ENCODE measurements at places on chromosomes 13 and 19. TPM values are rescaled to one million over a fixed set of nuclear protein-coding genes. Genes with fewer than 3 reads are reported as not detected.

OXGR1 gene
- total RNA-seq, result 3.9 TPM

TEX29 gene
- total RNA-seq, result 0.62 TPM

SPINT2 gene
- 243 TPM for total RNA-seq

TTC9B gene
- total RNA-seq, result 0.48 TPM

LPAR2 gene
- 56.5 TPM for total RNA-seq

METTL21C gene
- total RNA-seq, result not detected

ZNF284 gene
- 5.2 TPM for total RNA-seq

ELANE gene
- not detected for total RNA-seq

GPR180 gene
- 6.6 TPM for total RNA-seq

ZNF486 gene
- 15.3 TPM for total RNA-seq

TUBB4A gene
- total RNA-seq, result 6.8 TPM

VSTM1 gene
- total RNA-seq, result not detected

TTYH1 gene
- 50.7 TPM for total RNA-seq

ZGLP1 gene
- 5.5 TPM for total RNA-seq

- no peak for DNase-seq
These were observed 104.7 kb downstream of the UBL3 start for GRCh38 chr13:29745704-29746103.

DNA sequence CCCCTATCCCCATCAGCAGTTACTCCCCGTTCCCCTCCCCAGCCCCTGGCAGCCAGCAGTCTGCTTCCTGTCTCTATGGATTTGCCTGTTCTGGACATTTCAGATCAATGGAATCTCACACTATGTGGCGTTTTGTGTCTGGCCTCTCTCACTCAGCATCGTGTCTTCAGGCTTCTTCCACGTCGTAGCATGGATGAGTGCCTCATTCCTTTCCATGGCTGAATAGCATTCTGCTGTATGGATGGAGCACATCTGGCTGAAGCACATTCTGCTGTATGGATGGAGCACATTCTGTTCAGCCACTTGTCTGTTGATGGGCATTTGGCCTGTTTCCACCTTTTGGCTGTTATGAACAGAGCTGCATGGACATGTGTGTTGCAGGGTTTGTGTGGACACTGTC is 29.5 kb downstream of the CRTC1 start:
- DNase-seq, result no peak

DNA sequence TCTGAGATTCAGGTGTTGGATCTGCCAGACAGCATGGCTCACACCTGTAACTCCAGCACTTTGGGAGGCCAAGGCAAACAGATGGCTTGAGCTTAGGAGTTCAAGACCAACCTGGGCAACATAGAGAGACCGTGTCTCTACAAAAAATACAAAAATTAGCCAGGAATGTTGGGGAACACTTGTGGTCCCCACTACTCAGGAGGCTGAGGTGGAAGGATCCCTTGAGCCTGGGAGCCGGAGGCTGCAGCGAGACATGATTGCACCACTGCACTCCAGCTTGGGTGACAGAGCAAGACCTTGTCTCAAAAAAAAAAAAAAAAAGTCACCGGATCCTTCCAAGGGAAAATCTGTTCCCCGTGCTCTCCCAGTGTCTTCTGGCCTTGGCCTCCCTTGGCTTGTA is 109.2 kb downstream of the IRS2 start:
- no peak for DNase-seq

DNA sequence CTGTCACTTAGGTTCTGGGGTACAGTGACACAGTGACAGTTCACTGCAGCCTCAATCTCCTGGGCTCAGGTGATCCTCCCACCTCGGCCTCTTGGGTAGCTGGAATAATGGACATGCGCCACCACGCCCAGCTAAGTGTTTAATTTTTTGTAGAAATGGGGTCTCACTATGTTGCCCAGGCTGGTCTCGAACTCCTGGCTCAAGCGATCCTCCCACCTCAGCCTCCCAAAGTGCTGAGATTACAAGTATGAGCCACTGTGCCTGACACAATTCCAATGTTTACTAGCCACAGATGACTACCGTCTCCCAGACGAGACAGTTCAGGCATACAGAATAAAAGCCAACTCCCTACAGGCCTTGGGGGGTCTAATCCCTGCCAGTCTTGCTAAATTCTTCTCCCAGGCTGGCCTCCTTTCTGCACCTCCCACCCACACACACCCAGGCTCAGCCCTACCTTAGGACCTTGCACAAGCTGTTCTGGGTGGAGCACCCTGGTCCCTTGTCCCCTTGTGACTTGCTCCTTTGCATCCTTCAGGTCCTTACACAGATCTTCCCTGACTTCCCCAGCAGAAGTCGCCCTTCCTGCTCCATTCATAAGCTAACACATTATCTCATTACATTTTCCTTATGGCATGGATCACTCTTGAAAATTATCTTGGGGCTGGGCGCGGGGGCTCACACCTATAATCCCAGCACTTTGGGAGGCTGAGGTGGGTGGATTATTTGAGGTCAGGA is 106.4 kb downstream of the INSR start:
- no peak for DNase-seq

DNA sequence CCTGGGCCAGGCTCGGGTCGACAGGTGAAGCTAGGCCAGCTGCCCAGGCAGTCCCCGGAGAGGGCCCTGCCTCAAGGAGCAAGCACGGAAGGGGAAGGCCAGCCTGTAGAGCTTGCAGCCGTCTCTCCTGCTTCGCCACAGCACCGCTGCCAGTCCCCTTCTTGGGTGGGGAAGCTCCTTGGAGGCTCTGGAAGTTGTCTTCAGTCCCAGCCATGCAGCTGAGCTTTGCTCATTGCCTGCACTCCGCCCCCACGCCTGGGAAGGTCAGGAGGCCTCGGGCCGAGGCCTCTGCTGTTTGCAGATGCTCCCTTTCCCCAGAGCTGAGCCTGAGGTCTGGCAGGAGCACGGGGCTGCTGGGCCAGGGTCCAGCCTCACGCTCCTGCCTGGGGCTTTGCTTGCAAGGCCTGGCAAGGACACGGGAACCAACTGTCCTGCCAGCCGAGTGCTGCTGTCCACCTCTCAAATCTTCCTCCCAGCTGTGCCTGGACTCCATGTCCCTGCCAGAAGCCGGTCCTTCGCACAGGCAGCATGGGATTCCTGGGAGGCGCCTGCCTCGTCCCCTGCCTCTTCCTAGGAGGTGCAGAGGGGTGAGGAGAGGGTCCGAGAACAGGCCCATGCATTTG is 13.3 kb downstream of the PLEKHF1 start:
- no peak for DNase-seq

DNA sequence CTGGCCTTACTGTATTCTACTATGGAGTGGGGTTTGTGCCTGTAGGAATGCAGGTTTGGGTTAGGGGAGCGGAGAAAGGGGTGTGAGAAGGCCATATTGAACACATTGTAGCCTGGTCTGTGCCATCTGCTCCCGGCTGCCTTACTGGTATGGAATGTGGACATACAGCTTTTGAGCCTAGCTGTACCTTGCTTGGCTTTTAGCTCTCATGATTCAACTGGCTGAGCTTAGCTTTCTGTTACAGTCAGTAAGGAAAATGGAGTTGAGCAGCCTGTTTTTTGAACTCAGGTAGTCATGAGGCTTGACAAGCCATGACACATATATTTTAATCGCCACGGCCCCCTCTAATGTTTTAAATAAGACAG is 41.6 kb downstream of the ARHGAP35 start:
- no peak for DNase-seq

DNA sequence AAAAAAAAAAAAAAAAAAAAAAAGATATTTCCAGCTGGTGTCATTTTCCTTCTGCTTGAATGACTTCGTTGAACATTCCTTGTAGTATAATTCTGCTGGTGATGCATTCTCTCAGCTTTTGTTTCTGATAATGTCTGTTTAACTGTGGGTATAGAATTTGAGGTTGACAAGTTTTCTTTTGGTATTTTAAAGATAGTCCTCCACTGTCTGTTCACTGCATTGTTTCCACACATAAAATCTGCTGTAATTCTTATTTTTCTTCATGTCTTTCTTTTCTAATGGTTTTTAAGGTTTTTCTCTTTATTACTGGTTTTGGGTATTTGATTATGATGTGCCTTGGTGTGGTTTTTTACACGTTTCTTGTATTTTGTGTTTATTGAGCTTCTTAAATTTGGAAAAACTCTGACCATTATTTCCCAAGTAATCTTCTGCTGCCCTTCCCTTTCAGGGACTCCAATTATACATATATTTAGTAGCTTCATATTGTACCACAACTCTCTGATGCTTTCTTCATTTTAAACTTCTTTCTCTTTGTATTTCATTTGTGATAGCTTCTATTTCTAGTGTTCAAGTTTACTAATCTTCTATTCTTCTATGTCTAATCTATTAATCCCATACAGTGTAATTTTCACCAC is 6.3 kb downstream of the EEF1AKMT1 start:
- no peak for DNase-seq

DNA sequence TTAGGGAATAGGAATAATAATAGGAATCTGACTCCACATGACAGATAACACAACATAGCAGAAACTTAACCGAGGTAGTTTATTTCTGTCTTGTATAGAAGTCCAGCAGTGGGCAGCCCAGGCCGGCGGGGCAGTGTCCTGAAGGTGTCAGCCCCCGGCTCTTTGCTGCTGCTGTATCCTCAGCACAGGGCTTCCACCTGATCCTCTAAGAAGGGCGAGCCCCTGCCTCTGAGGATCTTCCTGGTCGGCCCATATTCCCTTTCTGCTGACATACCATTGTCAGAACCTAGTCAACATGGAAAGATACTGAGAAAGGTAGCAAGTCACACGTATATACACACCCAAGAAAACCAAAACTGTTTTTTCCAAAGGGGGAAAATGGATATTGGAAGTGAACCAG is 56.2 kb upstream of the GPR183 start:
- no peak for DNase-seq

GRCh38 chr19:35533822-35534392 is 651 bp downstream of the GAPDHS start:
- DNase-seq, result no peak

DNA sequence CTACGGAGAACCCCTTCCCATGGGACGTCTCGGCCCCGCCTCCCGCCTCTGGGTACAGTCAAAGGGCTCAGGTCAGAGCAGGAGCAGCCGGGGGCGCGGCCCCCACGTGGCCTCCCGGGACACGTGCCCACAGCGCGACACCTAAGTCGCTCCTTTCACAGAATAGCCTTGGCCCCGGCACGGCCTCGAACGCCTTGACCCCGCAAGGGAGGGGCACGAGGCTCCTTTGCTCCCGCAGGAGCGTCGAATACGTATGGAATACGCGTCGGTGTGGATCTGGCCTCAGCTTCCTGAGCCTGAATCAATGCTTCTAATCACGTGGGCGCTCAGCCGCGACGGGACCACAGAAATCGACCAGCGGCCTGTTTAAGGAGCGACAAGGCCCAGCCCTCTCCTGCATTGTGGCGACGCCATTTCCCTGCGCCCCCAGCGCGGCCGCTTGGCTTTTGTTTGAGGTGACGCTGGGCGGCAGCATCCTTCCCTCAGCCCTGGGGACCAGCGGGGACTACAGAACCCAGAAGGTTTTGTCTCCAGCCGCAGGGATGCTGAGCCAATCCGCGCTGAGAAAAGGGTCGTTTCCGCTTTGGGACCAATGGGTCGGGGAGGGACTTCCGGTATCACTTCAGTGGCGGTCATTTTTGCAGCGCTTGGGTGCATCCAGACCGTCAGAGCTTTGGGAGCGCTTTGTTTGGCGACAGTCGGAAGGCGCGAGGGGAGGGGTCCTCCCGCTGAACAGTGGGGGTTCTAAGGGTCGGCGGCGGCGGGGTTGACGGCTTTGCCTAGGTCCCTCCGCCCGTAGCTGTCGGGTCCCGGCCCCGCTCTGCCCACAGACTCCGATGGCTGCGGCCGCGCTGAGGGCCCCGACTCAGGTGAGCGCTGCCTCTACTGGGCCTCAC is at the start of gene ZIK1:
Gene ZIK1, plus strand, starts transcription at position 625 of the 896 bp plus-strand sequence. Its CDS starts 212 bp downstream, at position 837.
- peak; percentile 85 for DNase-seq

DNA sequence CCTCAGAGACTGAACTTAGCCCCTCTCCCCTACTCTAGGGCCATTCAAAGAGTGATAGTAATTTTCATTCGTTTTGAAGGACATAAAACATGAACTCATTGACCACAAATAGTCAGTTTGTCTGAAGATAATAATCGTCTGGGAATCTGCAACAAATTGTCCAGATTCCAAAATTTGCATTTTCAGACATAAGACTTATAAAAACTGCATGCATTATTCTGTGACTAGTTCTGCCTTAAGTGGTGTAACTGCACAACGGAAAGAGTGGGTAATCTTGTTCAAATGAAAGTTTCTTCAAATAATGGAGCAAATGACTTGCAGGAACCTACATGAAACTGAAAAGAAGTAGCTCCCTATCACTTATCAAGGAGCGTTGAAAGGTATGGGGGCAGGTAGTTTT is 8.4 kb downstream of the CSNK1A1L start:
- no peak for DNase-seq

DNA sequence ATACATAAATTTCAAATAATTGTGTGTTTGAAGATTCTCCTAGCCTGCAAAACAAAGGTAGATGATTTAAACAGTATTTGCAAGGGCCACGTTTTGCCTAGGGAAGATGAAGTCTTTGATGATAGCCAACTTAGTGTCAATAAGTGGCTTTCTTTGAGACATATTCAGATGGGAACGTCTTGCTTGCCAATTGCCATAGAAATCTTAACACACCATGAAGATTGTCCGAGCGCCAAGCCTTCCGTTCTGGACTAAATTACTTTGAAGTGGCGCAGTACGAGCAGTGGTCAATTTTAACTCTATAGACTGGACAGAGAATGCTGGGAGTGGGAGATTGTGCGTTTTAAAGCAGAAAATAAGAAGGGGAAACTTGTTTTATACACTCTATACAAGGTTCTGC is 9.9 kb downstream of the ZIC5 start:
- DNase-seq, result no peak

DNA sequence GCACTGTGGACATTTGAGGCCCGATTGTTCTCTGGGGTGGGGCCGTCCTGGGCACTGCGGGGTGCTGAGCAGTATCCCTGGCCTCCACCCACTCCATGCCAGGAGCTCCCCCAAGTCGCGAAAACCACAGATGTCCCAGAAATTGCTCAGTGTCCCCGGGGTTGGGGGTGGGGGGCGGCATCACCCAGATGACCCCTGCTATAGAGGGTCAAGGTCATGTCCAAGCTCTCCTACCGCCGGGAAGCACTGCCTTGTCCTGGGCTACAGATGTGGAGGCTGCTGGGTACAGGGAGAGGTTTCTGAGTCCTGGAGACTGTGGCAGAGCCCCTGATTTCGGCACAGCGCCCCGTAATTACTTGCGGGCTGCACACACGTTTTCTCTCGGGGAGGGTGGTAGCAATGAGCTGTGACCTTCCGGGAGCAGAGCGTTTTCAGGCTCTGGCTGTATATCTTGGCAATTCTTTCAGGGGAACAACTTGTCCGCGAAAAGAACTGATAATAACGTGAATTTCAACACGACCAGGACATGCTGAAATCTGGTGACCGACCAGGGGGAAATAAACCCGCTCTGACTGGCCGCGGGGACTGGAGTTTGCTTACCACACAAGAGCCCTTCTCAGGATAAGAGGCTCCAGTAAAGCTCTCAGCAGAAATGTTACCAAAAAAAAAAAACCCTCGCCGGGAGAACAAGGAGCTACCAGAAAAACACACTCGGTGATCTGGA is 68.1 kb downstream of the GNG7 start:
- no peak for DNase-seq

GRCh38 chr13:111547726-111548273 is 227.4 kb downstream of the TEX29 start:
- no peak for DNase-seq
